ENCODE measurements at places on chromosomes 11 and 22. TPM values are rescaled to one million over a fixed set of nuclear protein-coding genes. Genes with fewer than 3 reads are reported as not detected.

- DNase-seq: no peak
Measured at GRCh38 chr22:17371448-17371847, 2.2 kb downstream of the CECR2 start.

GRCh38 chr11:121321614-121322243, 29.2 kb downstream of the SC5D start:
- DNase-seq: no peak

DNA sequence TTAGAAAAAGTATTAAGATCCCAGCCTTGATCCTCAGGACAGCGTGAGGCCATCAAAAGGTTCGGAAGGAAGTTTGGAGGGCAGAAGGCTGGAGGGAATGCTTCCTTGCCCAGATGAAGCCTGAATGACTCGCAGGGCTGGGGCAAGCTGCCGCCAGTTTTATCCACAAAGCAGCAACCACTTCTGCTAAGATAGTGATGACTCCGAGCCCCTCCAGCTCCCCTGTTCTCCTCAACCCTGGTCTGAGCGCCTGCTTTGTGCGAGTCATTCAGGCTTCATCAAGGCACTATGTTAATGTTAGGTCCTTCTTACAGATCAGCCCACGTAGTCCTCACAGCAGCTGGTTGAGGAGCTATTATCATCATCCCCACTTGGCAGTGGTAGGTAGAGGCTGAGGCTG, 158.8 kb downstream of the COMMD9 start:
- DNase-seq: no peak

- no peak for DNase-seq
Measured at GRCh38 chr11:10107497-10107896, 186.5 kb downstream of the SBF2 start.

DNA sequence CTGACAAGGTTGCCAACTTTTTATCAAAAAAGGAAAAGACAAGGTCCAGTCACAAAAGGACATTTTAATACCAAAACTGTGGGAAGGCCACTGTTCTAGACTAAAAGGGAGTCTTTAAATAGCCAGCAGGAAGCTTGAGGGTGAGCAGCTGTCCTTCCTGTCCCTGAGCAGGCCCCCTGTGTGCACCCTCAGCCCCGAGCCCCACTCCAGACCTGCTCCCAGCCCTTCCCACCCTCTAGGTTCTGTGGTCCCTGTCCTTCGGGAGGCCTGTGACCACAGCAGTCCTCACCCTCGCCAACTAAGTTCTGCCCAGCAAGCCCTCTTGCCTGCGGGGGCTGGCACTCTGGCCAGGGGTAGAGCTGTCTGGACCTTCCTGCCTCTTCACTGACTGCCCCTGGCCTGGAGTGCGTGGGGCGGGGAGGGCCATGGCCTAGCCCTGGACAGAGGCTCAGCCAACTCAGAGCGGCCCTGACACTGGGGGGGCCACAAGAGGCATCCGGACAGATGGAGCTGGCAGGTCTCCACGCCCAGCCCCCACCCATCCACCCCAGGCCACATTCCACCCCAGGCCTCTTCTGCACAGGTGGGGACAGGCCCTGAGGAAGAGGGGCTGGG, 1.6 kb upstream of the PLXNB2 start:
- no peak for DNase-seq

- DNase-seq: no peak
Measured at GRCh38 chr11:82261367-82261766, 472.3 kb downstream of the FAM181B start.

- DNase-seq: no peak
Measured at GRCh38 chr22:25437414-25438160, 126.9 kb upstream of the GRK3 start.

DNA sequence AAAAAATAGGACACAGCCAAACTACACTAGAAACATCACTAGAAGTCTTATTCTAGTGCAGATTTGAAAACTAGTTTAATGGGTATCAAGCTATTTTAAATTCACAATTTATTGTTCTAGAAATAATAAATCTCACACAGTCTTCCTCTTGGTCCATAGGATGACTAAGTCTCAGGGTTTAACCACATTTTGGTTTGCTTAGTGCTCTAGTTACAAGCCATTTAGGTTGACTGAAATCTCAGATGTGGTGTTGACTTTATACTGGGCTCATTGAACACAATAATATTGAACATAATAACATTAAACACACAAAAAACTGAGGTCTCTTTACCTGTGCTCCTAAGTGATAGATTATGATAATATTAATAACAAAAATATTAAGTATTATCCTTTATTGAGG, 760.3 kb upstream of the CCDC179 start:
- DNase-seq: no peak

GRCh38 chr22:26106412-26106811, 62.9 kb upstream of the SEZ6L start:
- DNase-seq: no peak

GRCh38 chr11:46718155-46719019, 626 bp upstream of the F2 start:
- no peak for DNase-seq

DNA sequence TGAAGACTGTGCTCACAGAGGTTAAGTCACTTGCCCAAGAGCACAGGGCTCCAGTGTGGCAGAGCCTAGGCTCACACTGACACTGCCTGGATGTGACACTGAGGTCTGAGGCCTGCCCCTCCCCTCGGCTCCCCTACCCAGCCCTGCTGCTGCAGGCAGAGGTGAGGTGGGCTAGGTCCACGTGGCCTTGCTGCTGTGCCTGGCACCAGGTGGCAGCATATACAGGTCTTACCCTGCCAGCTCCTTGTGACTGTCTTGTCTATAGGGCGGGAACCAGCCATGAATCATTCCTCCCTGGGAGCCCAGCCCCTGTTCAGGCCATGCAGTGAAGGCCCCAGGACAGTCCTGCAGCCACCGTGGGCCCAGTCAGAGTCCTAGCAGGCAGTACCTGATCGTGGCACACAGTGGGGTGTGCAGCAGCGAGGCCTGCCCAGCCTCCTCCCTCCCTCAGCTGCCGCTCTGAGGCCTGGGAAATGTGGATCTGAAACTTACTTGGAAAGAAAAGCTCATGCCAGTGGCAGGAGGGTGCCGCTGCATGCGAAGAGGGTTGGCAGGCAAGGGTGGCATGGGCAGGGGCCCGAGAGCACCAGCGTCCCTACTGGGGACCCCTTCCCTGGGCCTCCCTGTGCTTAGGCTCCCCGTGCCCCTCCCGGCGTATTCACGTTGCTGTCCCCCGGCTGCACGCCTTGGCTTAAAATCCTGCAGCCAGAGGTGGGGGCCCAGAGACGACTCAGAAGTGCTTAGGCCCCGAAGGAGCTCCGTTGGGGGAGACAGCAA, 1.2 kb upstream of the CERK start:
- DNase-seq: no peak

The RFPL3 gene
- not detected for polyA plus RNA-seq

The OR8G5 gene
- polyA plus RNA-seq: not detected

The RFPL2 gene
- polyA plus RNA-seq: not detected

The KCTD14 gene
- 1.1 TPM for polyA plus RNA-seq

The SLC36A4 gene
- polyA plus RNA-seq: 7.3 TPM

The OR8B4 gene
- polyA plus RNA-seq: not detected

The BEST1 gene
- 3.4 TPM for polyA plus RNA-seq

The TESMIN gene
- polyA plus RNA-seq: 1.7 TPM
